ENCODE measurements at places on chromosomes 4 and X. TPM values are rescaled to one million over a fixed set of nuclear protein-coding genes. Genes with fewer than 3 reads are reported as not detected.

GRCh38 chr4:109429545-109429944, 4.1 kb upstream of the SEC24B start:
- no peaks in the 10 kb centered on the region for H3K27me3 ChIP-seq
- H3K36me3 ChIP-seq, result no peaks in the 10 kb centered on the region
- no peak overlapping the region for H3K27ac ChIP-seq
- H3K4me1 ChIP-seq, result peaks cover 3% of the 10 kb centered on the region
- no peak for DNase-seq

PCSK1N gene
- total RNA-seq, result 1.8 TPM

PABPC1L2B gene
- total RNA-seq, result not detected

DNA sequence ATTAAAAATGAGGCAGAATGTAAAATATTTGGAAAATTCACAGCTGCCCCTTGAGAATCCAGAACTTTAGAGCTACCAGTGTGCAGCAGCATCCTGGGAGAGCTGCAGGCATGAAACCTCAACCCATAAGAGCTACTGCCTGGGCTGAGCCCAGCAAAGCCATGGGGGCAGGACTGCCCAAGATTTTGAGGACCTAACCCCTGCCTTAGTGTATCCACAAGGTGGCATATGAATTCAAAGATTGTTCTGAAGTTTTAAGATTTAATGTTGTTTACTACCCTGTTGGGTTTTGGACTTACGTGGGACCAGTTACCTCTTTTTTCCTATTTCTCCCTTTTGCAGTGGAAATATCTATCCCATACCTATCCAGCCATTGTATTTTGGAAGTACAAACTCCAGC, 26.4 kb downstream of the CASP6 start:
- H3K4me3 ChIP-seq, result no peak overlapping the region
- H3K27ac ChIP-seq, result no peak overlapping the region
- DNase-seq, result no peak

TNIP3 gene
- total RNA-seq, result 1.1 TPM

DNA sequence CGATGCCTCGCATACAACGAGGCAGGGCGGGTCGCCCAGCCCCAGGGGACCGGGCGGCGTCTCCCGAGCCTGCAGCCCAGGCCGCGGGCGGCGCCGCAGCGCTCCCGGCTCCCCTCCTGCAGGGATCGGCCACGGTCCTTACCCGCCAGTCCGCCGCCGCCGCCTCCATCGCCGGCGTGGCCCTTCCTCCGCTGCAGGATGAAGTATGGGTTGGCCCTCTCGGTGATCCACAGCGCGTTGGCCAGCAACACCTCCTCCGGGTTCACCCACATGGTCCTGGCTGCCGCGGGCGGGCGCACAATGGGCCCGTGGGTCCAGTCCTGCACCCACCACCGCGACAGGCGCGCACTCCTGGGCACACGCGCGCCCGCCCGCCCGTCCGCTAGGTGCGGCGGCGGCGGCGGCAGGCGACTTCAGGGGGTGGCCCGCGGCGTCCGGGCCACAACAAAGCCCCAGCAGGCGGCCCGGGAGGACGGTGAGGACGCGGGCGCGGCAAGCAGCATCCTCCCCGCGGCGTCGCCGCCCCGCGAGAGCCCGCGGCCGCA, 339 bp downstream of the TBC1D9 start:
- H3K36me3 ChIP-seq, result no peaks in the 10 kb centered on the region
- no peaks in the 10 kb centered on the region for H3K4me1 ChIP-seq
- peak overlapping the region; percentile 86 for H3K4me3 ChIP-seq
- peak overlapping the region; percentile 83 for H3K27ac ChIP-seq
- no peaks in the 10 kb centered on the region for H3K27me3 ChIP-seq

DNA sequence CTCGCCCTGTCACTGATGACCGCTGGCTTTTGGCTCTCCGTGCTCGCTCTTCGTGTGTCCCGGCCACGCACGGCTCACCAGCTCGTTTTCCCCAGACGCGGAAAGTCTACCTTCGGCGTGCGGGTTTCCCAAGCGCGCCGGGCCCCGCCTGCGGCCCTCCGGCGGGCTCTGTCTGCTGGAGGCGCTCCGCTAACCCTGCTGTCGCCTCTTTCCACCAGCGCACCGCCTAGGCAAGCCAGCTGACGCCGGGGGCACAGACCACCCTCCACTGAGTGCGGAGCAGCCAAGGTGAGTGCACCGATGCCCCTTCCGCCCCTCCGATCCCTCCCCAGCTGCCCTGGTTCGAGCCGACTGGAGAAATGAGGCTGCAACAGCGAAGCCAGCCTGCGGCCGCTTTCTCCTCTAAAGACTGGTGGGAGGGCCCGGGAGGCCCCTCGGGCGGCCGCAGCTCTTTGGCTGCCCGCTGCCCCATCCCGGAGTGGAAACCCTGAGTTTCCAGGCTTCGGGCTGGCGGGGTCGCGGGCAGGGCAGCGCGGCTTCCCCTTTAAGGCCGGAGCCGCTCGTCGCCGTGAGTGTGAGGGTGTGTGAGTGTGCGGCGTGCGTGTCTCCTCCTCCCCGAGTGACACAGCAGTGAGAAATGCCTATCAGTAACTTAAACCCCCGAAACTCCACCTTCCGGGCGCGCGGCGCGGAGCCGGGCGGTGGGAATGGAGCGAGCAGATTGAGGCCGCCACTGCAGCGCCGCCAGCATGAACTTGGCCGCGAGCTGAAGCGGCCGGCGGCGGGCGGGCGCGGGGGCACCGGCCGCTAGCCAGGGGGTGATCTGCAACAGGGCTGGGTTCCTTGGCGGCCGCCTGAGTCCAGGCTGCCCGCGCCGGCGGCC, at the start of gene MAMLD1:
Gene MAMLD1, plus strand, starts transcription at position 719 of the 883 bp plus-strand sequence. CDS start 82,200 bp downstream, outside the sequence.
- no peaks in the 10 kb centered on the region for H3K27me3 ChIP-seq
- H3K4me1 ChIP-seq, result peaks cover 4% of the 10 kb centered on the region
- H3K27ac ChIP-seq, result peak within 1 kb of the TSS; percentile 85
- H3K4me3 ChIP-seq, result peak within 1 kb of the TSS; percentile 84
- DNase-seq, result peak; percentile 54
- no peaks in the 10 kb centered on the region for H3K36me3 ChIP-seq

- no peaks in the 10 kb centered on the region for H3K36me3 ChIP-seq
- peak overlapping the region; percentile 93 for H3K27ac ChIP-seq
- no peak for DNase-seq
- H3K4me1 ChIP-seq, result peaks cover 7% of the 10 kb centered on the region
Measured at GRCh38 chrX:71282514-71283402, 677 bp upstream of the NONO start.

GRCh38 chr4:110183643-110184042, 14.8 kb downstream of the ELOVL6 start:
- no peaks in the 10 kb centered on the region for H3K4me1 ChIP-seq
- no peak overlapping the region for H3K27ac ChIP-seq
- no peak overlapping the region for H3K4me3 ChIP-seq
- no peaks in the 10 kb centered on the region for H3K36me3 ChIP-seq
- DNase-seq, result no peak
- no peaks in the 10 kb centered on the region for H3K27me3 ChIP-seq

GAB3 gene
- 10.9 TPM for total RNA-seq

DNA sequence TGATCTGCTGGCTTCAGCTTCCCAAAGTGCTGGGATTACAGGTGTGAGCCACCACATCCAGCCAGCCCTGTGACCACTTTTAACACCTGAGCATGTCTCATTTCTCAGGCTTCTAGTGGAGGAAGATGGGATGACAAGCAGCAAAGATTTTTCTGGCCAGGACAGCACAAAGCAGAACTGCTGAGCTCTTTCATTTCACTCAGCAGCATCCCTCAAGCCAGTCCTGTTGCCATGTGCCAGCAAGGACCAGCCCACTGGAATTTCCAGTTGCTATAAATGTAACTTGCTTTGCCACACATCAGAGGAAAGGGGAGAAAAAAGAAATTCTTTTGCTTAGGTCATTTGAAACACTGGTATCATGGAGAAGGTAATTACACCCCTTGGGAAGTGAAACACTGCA, 75.9 kb downstream of the SLC9A7 start:
- no peak overlapping the region for H3K4me3 ChIP-seq
- H3K4me1 ChIP-seq, result no peaks in the 10 kb centered on the region
- H3K27me3 ChIP-seq, result no peaks in the 10 kb centered on the region
- H3K27ac ChIP-seq, result no peak overlapping the region
- no peak for DNase-seq

RAB41 gene
- not detected for total RNA-seq

DNA sequence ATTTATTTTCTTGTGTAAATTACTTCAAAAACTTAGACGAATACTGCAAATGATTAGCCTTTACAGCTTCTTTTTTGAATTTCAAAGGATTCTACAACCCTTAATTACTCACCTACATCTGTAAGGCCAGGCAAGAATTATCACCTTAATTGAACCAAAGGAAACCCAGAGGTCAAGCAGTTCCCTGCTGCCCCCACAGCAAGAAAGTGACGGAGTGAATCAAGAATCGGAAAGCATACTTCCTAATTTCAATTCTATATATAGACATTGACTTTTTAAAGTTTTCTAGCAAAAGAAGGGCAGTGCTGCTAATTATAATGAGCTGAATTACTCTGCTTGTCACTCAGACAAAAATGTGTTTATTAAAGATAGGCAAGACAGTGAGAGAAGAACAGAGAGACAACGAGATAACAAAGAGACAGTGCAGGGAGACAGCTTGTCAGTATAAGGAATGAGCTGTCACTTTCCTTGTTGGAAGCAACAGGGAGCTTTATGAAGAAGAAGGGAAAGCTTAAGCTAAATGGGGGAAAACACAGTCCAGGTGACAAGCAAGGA, 47.5 kb upstream of the SPANXN4 start:
- no peak overlapping the region for H3K27ac ChIP-seq
- no peaks in the 10 kb centered on the region for H3K27me3 ChIP-seq
- H3K4me3 ChIP-seq, result no peak overlapping the region
- H3K36me3 ChIP-seq, result no peaks in the 10 kb centered on the region
- no peak for DNase-seq
- no peaks in the 10 kb centered on the region for H3K4me1 ChIP-seq

- H3K36me3 ChIP-seq, result no peaks in the 10 kb centered on the region
- no peak for DNase-seq
- no peaks in the 10 kb centered on the region for H3K27me3 ChIP-seq
Measured at GRCh38 chr4:87540146-87541058, 11.2 kb upstream of the SPARCL1 start.

GRCh38 chrX:133726211-133726630, 259.2 kb downstream of the GPC3 start:
- no peaks in the 10 kb centered on the region for H3K4me1 ChIP-seq
- no peak overlapping the region for H3K4me3 ChIP-seq
- no peak overlapping the region for H3K27ac ChIP-seq
- H3K36me3 ChIP-seq, result no peaks in the 10 kb centered on the region
- no peaks in the 10 kb centered on the region for H3K27me3 ChIP-seq

AADAT gene
- total RNA-seq, result 13.5 TPM

- H3K4me3 ChIP-seq, result peak overlapping the region; percentile 72
- H3K27me3 ChIP-seq, result no peaks in the 10 kb centered on the region
- no peaks in the 10 kb centered on the region for H3K36me3 ChIP-seq
- H3K27ac ChIP-seq, result peak overlapping the region; percentile 89
- peaks cover 17% of the 10 kb centered on the region for H3K4me1 ChIP-seq
Measured at GRCh38 chrX:154096140-154097002, 1.1 kb downstream of the MECP2 start.

GRCh38 chrX:134886002-134886596, 104.7 kb upstream of the SMIM10 start:
- H3K27me3 ChIP-seq, result no peaks in the 10 kb centered on the region
- no peak overlapping the region for H3K4me3 ChIP-seq
- DNase-seq, result no peak
- no peak overlapping the region for H3K27ac ChIP-seq
- no peaks in the 10 kb centered on the region for H3K36me3 ChIP-seq

GRCh38 chr4:17528551-17529165, 13.7 kb downstream of the CLRN2 start:
- no peaks in the 10 kb centered on the region for H3K36me3 ChIP-seq
- H3K27ac ChIP-seq, result no peak overlapping the region
- H3K4me1 ChIP-seq, result no peaks in the 10 kb centered on the region
- no peaks in the 10 kb centered on the region for H3K27me3 ChIP-seq

VEGFC gene
- total RNA-seq, result 20.4 TPM

- no peaks in the 10 kb centered on the region for H3K27me3 ChIP-seq
- no peak for DNase-seq
- H3K4me3 ChIP-seq, result peak overlapping the region; percentile 22
- H3K36me3 ChIP-seq, result no peaks in the 10 kb centered on the region
- H3K4me1 ChIP-seq, result peaks cover 17% of the 10 kb centered on the region
- peak overlapping the region; percentile 87 for H3K27ac ChIP-seq
Measured at GRCh38 chr4:185576962-185577950, 41.9 kb upstream of the PDLIM3 start.

GRCh38 chrX:110920991-110921390, 125.4 kb upstream of the CHRDL1 start:
- no peak overlapping the region for H3K4me3 ChIP-seq
- H3K27me3 ChIP-seq, result no peaks in the 10 kb centered on the region
- DNase-seq, result no peak
- no peaks in the 10 kb centered on the region for H3K36me3 ChIP-seq

- DNase-seq, result no peak
- no peaks in the 10 kb centered on the region for H3K36me3 ChIP-seq
- H3K4me1 ChIP-seq, result no peaks in the 10 kb centered on the region
- no peak overlapping the region for H3K27ac ChIP-seq
Measured at GRCh38 chrX:49762175-49762720, 66.5 kb upstream of the PAGE1 start.

DNA sequence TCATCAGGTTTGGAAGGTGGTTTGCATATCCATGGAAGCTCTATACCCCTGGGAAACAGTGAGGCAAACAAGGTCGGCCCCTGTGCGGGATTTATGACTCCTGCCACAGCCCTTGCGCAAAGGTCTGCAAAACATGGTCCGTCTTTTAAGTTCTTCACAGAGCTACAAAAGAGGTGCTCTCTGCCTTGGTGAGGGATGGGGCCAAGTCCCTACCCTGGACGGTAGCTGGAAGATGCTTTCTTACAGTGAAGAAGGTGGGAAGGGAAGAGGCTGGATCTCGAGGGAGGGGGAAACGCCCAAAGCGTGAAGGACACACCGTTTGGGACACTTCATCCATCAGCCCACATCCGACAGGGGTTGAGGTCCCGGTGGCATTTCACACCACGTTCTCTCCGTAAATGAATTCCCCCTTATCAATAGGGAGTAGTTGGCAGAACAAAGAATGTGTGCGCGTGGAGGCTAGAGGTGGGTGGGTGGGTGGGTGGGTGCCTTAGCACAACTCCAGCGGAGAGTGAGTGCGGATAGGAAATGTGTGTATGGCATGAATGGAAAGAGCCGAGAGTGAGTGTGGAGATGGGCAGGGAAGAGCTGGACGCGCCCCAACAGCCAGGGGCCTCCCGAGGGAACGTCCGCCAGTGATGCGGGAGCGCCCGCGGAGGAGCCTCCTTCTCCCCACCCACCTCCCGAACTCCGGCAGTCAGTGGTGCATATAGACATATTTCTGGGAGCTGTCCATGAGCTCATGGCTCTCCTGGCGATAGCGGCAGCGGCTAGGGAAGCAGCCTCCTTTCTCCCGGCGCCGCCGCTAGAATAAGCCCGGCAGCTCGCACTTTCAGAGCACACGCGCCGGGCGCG, 68.3 kb downstream of the LARP7 start:
- H3K27ac ChIP-seq, result no peak overlapping the region
- no peaks in the 10 kb centered on the region for H3K27me3 ChIP-seq
- H3K4me3 ChIP-seq, result peak overlapping the region; percentile 79
- DNase-seq, result peak; percentile 3

- H3K4me3 ChIP-seq, result no peak overlapping the region
- H3K27me3 ChIP-seq, result no peaks in the 10 kb centered on the region
- no peak for DNase-seq
Measured at GRCh38 chr4:124743711-124744110, 31.2 kb upstream of the ANKRD50 start.

- no peak overlapping the region for H3K4me3 ChIP-seq
- no peaks in the 10 kb centered on the region for H3K27me3 ChIP-seq
- DNase-seq, result no peak
- H3K27ac ChIP-seq, result peak overlapping the region; percentile 7
Measured at GRCh38 chr4:140996766-140997165, 136.5 kb downstream of the RNF150 start.

PF4V1 gene
- total RNA-seq, result not detected

TBC1D8B gene
- total RNA-seq, result 16.9 TPM

- no peaks in the 10 kb centered on the region for H3K4me1 ChIP-seq
- no peak overlapping the region for H3K27ac ChIP-seq
- H3K4me3 ChIP-seq, result no peak overlapping the region
Measured at GRCh38 chr4:64584981-64585557, 175.8 kb upstream of the TECRL start.

Measured in thoracic aorta (tissue), 2 donors.